Fibroblast of skin of left biceps (primary cell): ENCODE measurements at places on chromosomes 3 and 15.

- DNase-seq: no peak
Observed at GRCh38 chr3:65901226-65901625, 137.5 kb downstream of the MAGI1 start.

- no peak for DNase-seq
Observed at GRCh38 chr3:187662848-187663409, 7.3 kb downstream of the SST start.

DNA sequence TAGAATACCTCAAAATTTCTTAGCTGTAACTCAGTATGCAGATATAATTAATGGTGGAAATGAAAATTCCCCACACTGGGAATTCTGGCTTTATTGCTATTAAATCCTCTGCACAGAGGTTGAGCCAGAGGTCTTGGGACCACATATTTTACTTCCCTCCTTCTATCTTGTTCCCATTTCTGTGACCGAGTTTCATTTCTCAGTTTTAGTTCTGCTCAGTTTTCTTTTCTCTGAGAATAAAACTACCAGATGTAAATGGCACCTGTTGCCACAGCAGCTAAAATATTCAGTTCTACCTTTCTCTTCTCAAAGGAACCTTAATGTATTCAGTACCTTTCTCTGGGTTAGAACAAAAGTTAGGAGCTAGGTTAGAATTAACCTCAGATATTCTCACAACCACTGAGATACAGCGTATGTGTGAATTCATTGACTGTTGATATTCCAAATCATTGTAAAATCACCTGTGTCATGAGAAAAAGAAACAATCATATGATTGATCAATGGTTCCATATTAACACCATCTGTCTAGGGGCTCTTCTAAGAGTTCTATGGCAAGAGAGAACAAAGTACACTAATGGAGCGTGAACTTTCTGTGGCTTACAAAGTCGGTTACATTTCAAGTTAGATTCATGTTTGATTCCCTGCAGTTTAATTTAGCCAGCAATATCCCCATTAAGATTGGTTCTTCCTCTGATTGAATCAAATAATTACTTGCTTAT is 374.1 kb downstream of the EFHB start:
- no peak for DNase-seq

DNA sequence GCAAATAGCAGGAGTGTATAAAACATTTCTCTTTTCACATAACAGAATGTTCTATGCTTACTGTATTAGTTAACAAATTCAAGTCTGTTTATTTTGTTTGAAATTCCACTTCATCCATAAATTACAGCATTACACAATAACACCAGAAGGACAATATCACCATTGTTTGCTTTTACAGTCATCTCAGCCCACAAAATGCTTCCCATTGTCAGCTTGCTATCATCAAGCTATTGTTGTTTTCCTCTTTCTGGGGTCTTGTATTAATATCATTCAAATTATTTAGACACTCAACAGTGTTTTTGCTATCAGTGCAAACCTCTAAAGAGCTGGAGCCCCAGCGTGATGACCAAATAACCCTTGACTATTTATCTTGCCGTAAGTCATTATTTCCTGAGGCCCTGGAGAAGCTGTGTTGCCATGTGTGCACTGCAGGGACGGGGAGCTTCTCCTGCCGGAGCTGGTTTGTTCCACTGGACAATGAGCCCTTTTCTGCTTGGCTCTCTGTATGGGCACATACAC is 1.1 kb downstream of the SAMMSON start:
- no peak for DNase-seq

DNA sequence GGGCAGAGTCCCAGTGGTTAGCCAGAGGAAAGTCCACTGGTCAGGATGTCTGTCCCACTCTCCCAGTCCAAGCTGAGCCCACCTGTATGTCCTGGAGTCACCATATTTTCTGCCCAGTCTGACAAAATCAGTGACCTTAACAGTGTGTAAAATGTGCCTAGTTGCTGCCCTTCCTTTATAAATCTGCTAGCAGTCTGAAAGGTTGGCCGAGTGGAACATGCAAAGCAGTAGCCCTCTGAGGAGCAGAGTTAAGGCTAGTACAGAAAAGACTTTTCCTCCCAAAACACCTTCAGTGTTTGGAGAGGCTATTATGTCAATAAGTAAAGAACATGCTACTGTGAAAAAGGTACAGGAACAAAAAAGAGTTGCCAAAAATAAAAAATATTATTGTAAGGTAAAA is 15.3 kb downstream of the TTC21A start:
- DNase-seq: no peak

GRCh38 chr15:37057831-37058230 is 42.5 kb downstream of the MEIS2 start:
- DNase-seq: no peak

GRCh38 chr3:188624384-188624783 is 470.4 kb downstream of the LPP start:
- DNase-seq: no peak

GRCh38 chr3:99920481-99921376 is 103.1 kb downstream of the CMSS1 start:
- DNase-seq: no peak
